Glomerular endothelial cell (primary cell): ENCODE measurements at places on chromosomes 1 and 21. TPM values are rescaled to one million over a fixed set of nuclear protein-coding genes. Genes with fewer than 3 reads are reported as not detected.

DNA sequence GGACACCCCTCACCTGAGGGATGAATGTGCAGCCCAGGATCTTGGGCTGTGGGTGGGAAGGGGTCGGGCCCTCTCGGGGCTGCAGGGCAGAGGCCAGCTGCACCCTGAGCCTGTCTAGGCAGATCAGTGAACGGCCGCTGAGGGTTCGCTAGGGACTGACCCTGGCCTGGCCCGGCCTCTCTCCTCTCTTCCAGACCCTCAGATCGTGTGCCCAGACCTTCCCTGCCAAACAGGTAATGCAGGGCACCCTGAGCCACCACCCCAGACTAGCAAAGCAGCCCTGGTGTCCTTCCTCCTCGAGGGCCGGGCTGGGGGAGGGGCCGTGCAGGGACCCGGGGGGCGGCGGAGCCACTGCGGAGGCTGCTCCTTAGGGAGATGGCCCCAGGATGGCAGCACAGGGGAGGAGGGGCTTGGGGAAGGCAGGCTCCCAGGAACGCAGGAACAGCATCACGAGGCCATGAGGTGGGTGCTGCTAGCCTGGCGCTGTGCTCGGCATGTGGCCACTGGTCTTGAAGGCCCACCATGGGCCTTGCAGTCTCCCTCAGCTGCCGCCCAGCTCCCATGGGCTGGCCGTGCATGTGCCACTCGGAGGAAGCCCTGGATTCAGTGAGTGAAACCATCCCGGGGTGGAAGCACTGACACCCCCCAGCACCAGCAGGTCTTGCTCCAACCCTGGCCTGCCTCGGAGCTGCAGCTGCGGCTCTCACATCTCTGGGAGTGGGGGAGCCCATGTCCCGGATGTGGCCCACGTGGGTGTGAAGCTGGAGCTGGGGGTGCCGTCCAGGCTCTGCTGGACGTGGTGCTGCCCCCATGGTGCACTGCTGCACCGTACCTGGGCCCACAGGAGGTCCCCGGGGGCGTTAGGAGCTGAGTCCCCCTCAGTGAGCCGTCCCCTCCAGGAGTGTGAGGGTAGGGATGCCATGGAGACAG lies 28.7 kb downstream of the COL6A2 start:
- no peak for DNase-seq

DNA sequence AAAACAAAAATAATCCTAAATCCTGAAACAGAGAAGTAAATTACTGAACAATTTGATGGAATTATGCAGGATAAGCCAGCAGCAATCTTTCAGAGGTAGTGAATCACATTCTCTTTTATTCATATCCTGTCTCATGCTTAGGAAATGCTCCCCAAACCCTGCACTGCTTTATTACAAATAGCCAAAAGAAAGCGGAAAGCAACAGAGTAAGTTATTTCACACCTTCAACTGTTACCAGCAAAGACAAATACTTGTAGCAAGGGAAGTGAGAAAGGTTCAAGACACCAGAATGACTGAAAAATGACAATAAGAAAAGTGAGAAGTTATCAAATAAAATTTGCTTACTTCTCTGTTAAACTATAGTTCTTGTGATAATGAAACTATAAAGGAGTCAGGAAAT lies 6.2 kb downstream of the ZRANB2 start:
- DNase-seq, result no peak

GRCh38 chr21:45255381-45256020 lies 32.2 kb downstream of the POFUT2 start:
- DNase-seq, result no peak

The VAV3 gene
- total RNA-seq, result 10.1 and 16.4 TPM in 2 replicates

GRCh38 chr1:53524428-53525375 lies 65.5 kb downstream of the DMRTB1 start:
- DNase-seq, result no peak
